ENCODE measurements at places on chromosomes 2 and 18.

DNA sequence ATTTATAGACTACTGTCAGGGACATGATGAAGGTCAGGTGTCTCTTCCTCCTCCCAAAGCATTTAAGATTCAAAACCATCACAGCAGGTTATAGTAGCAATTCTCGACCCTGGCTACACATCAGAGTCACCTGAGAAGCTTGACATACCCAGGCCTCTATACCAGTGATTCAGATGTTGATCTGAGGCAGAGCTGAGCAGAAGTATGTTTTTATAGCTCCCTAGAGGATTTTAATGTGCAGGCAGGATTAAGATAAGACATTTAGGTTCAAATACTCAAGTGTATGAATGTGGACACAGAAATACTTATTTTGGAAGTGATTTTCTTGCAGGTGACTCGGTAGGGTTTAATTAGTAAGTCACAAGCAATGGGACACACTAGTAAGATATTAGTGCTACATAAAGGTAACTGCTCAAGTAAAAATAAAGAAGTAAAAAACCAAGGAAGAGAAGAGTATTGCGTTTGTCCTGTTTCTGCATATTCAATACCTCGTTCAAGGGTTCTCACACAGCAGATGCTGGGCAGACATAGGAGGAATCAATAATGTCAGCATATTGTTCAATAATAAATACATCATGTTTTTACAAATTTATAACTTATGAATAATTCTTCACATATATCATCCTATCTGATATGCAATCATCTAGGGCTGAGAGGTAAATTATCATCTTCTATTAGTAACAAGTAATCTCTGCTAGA, 7.0 kb downstream of the GCFC2 start:
- DNase-seq = peak; percentile 16

- no peak for DNase-seq
These were observed 168.4 kb downstream of the SOCS6 start for GRCh38 chr18:70457223-70457622.

DNA sequence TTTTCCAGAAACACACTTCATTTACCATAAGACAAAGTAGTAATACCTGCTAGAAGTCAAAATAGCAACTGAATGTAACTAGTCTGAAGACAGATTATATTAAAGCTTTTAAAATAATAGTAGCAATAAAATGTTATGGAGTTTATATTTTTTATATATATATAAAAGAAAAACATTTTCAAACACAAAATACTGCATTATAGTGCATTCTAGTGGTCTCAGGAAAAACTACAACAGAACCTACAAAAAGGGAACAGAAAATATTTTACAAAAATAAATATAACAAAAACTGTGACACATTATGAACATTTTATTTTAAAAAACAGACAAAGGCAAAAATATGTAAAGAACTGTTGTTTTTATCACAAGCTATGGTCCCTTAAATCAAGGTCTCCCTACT, 48.0 kb downstream of the STRN start:
- DNase-seq = no peak

- DNase-seq = no peak
These were observed 83.5 kb upstream of the SERPINE2 start for GRCh38 chr2:224122542-224122941.

GRCh38 chr2:173119069-173119807, 43.6 kb downstream of the MAP3K20 start:
- DNase-seq = peak; percentile 34

- no peak for DNase-seq
These were observed 238.2 kb upstream of the RBMS1 start for GRCh38 chr2:160731856-160732255.

DNA sequence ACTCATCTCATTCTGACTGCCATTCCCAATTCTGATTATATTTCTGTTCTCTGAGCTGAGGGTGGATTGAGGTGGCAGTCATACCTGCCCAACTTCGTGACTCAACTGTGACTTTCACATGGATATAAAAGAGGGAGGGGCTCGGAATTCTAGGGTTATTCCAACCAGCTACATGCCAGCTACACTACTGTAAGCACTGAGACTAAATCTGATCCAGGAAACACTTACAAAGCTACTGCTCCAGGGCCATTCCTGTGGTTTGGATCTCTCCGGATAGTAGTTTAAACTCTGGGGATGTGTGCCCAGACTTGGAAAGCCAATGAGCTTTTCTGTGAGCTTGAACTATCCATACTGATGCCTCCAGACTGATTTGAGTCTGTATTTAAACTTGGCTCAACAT, 7.9 kb downstream of the MAP2 start:
- no peak for DNase-seq

Data from NCI-H82 (cell line).